Stimulated activated CD4-positive, alpha-beta T cell treated with anti-CD3 and anti-CD28 coated beads, Interleukin-2, amount 100 ng/mL, for 24 hours (primary cell): ENCODE measurements at places on chromosomes 1 and 21.

GRCh38 chr21:45427331-45428271 is 22.6 kb downstream of the COL18A1 start:
- no peak for DNase-seq

DNA sequence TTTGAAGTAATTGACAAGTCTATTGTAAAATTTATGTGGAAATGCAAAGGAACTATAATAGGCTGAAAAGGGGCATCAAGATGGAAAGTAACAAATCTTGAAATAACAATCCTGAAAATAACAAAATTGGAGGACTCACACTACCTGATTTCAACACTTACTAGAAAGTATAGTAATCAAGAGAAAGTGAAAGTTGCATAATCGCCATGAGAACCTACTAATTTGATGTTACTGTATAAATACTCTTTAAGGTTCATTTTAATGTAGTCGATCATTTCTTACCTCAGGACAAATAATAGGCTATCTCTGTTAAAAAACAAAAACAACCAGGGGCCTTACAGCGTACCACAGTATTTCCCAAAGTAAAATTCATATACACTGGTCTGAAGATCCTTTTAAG is 71.7 kb downstream of the EDEM3 start:
- no peak for DNase-seq

DNA sequence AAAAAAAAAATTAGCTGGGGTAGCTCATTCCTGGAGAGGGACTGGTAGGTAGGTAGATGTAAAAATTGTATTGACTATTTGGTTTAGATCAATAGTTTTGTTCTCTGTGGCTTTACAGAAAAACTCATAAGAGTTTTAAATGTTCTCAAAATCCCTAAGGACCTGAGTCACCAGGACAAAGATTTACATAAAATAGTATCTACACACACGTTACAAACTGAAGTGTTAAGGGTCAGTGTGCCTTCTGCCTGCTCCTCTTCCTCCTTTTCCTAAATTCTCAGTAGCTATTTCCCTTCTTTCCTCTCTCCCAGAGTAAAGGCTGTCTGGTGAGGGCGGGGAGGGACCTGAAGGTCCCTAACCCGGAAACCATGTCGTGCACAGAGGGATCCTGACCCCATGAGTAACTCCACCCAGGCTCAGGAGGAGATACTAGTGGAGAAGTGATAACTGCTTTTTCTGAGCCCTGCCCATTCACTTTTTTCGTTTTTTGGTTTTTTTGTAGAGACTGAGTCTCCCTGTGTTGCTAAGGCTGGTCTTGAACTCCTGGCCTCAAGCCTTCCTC is 8.1 kb downstream of the PLEKHM2 start:
- no peak for DNase-seq

- peak; percentile 46 for DNase-seq
Measured at GRCh38 chr1:24641646-24642151, 1.4 kb upstream of the SRRM1 start.

DNA sequence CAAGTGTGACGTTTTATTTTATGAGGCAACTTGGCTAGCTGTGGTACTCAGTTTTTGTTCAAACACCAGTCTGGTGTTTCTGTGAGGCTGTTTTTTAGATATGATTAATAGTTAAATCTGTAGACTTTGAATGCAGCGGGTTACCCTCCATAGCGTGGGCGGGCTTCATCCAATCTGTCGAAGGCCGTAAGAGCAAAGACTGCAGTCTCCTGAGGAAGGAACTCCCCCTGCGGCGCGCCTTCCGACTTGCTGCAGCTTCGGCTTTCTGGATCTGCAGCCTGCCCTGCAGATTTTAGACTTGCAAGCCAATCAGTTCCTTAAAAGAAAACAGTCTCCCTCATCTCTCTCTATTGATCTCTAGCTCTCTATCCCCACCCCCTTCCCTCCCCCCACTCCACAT is 4.2 kb upstream of the ZNF496 start:
- DNase-seq, result no peak

DNA sequence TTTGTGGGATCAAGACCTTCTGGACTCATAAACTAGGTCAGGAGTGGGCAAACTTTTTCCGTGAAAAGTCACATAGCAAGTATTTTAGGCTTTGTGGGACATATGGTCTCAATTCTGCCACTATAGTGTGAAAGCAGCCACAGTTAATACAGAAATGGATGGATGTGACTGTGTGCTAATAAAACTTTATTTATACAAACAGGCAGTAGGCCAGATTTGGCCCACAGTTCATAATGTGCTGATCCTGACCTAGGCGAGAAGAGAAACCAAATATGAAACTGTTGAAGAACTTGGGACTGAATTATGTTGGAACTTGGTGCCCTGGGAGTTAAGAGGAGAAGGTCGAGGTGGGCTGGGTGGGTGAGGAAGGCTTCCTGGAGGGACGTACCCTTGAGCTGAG is 17.1 kb downstream of the PADI3 start:
- DNase-seq, result no peak

DNA sequence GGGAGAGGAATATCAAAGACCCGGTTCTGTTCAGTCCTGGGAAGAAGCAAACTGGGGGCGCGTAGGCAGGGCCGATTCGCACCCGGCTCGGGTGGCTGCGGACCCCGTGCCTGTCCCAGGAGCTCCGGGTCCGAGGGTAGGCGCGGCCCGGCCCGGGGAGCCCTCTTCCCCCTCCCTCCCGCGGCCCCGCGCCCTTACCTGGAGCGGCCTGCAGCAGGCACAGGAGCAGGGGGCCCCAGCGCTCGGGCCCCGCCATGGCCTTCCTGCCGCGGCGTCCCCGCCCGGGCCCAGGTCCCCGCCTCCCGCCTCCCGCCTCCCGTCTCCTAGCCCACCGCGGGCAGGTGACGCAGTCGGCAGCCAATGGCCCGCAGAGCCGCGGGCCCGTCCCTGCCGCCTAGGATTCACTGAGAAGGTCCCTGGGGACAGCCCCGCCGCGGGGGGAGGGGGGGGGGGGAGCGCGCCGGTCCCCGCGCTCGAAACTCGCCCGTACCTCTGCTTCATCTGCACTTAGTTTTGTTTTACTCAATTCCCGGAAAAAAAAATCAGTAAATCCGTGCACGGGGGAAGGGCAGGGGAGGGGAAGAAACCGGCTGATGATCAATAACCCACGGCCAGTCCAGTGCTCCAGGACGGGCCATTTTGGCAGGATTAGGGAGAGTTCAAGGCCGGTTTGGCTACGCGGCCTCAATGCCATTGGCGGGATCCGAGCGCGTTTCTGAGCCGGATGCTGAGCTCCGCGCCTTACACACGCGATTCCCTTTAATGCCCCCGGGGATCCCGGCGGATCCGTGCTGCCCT is at the start of gene IFNLR1:
Gene IFNLR1, minus strand, starts transcription at position 297 of the 798 bp plus-strand sequence. Its CDS starts 41 bp downstream, at position 256.
- peak; percentile 81 for DNase-seq

DNA sequence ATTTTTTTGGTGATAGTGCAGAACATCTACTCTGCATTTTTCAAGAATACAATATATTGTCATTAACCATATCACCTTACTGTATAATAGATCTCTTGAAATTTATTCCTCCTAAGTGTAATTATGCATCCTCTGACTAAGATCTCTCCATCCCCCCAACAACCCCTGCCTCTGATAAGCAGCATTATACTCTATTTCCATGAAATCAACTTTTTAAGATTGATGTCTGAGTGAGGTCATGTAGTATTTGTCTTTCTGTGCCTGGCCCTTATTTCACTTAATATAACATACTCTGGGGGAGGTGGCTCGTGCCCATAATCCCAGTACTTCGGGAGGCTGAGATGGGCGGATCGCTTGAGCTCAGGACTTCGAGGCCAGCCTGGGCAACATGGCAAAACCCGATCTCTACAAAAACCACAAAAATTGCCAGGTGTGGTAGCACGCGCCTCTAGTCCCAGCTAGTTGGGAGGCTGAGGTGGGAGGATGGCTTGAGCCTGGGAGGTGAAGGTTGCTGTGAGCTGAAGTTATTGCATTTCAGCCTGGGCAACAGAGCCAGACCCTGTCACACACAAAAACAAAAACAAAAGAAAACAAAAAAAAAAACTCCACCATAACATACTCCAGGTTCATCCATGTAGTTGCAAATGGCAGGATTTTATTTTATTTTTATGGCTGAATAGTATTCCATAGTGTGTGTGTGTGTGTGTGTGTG is 5.7 kb downstream of the ACOT11 start:
- DNase-seq, result no peak
